ENCODE measurements at places on chromosomes 5 and 9.
A peak's percentile ranks its signal among the peaks of the same experiment; 100 is the strongest.

- DNase-seq, result no peak
Measured at GRCh38 chr5:169344629-169345028, 43.7 kb upstream of the SLIT3 start.

DNA sequence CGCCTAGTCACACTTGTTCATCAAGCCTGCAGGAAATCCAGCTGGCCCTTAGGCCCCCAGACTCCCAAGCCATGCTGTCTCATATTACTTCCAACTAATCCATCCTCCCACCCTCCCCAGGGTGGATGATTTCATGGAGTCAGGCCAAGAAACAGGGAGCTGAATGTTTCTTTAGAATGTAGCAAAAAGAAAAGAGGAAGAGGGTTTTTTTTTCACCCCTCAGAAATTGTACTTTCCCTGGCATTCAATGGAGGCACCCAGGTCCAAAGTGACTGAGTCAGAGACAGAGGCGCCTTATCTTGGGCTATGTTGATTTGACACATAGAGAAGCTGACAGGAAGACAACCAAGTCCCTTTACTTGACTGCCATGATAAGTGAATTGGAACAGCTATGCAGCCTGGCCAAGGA, 260.2 kb upstream of the NR4A3 start:
- DNase-seq, result no peak

DNA sequence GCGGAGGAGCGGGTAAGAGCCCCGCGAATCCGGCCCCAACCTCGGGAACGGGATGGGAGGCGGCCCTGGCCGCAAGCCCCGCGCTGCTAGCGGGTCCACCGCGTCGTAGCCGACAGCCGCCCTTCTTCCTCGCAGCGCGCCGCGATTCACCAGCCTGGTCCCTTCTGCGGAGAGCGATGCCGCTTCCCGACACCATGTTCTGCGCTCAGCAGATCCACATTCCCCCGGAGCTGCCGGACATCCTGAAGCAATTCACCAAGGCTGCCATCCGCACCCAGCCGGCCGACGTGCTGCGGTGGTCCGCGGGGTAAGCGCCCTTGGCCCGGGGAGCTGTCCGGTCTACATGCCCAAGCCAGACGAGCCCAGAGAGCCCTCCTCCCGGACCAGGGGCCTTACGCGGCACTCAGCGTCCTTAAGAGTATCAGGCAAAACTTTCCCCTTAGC, 335 bp downstream of the ROPN1L start:
- DNase-seq, result no peak

- no peak for DNase-seq
Measured at GRCh38 chr5:96219580-96220281, 213.3 kb downstream of the PCSK1 start.

DNA sequence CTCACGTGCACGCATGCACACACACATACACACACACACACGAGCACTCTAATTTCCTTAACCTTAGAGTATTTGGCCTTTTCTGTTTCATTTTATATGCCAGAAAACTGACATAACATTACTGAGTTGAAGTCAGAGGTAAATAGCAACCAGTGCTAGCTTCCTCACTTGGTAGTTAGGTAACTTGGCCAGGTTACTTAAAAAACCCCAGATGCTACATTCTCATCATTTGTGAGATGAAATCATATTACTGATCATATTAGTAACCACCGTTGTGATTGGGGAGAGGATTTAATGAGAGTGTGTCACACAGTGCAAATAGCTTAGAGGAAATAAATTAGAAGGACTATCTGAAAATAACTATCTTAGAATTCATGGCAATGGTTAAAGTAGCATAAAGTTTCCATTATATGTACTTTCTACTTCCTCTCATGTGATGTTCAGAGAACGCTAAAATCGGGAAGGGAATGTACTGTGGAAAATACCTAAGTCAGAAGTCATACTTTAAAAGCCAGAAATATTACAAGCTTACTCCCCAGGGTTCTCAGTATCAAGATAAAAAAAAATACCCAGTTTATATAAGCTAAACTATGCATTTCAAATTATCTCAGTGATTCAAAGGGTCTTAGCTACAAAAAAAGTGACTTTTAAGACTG, 120.5 kb downstream of the TUSC1 start:
- no peak for DNase-seq

DNA sequence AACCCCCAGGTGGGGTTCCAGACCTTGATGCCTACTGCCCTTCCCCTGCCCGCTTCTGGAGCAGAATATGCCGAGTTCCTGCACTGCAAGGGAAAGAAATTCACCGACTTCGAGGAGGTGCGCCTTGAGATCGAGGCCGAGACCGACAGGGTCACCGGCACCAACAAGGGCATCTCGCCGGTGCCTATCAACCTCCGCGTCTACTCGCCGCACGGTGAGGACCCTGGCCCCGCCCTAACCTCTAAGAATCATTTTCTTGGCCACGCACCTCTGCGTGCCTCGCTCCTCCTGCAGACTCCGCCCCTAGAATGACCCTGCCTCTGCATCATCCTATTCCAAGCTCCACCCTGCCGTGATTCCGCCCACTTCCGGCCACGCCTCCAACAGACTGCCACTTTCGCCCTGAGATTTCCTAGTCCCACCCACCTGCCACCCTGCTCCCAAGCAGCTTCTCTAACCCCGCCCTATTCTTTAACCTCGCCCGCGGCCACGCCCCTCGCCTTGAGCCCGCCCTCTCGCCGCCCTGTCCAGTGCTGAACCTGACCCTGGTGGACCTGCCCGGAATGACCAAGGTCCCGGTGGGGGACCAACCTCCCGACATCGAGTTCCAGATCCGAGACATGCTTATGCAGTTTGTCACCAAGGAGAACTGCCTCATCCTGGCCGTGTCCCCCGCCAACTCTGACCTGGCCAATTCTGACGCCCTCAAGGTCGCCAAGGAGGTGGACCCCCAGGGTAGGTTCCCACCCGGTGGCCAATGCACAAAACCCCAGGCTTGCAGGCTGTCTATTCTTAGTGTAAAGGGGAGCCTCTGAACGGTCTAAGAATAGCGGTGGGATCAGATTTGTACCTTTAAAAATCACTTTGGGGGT, 15.6 kb downstream of the DNM1 start:
- peak; percentile 95 for DNase-seq

- no peak for DNase-seq
Measured at GRCh38 chr5:72167257-72167656, 60.0 kb downstream of the MAP1B start.

DNA sequence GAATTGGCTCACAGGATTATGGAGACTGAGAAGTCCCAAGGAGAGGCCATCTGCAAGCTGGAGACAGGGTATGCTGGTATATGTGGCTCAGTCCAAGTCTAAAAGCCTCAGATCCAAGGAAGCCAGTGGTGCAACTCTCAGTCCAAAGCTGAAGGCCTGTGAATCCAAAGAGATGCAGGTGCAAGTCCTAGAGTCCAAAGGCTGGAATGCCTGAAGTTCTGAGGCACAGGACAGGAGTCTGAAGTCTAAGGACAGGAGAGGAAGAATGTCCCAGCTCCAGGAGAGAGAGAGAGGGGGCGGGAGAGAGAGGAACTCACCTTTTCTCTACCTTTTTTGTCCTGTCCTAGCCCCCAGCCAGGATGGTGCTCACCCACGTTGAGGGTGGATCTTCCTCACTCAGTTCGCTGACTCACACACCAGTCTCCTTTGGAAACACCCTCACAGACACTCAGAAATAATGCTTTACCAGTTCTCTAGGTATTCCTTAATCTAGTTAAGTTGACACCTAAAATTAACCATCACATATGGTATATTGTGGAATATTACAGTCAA, 49.6 kb downstream of the KCNN2 start:
- DNase-seq, result no peak

- no peak for DNase-seq
Measured at GRCh38 chr9:4668604-4669003, 2.3 kb upstream of the SPATA6L start.

GRCh38 chr5:154753792-154754191, 1.4 kb upstream of the LARP1 start:
- peak; percentile 49 for DNase-seq

DNA sequence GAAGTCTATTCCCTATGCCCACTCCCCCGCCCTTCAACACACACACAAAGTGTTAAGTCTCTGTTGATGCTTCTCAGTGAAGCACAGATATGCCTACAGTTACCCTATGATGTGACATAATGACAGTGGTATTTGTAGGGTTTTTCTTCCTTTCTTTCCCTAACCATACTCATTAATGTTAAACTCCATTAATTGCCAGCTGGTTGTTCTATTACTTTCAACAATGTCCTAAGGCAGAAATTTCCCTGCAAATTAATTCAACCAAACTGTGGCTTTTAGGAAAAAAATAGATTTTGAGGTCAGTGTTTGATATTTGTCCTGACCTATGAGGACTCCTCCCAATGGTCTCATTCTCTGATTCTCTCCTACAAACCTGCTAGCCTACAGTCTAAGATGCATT, 38.2 kb upstream of the SLCO6A1 start:
- DNase-seq, result no peak

GRCh38 chr5:82799361-82800077, 277.7 kb downstream of the TMEM167A start:
- DNase-seq, result no peak

GRCh38 chr9:108057421-108058134, 568.0 kb upstream of the KLF4 start:
- peak; percentile 74 for DNase-seq

DNA sequence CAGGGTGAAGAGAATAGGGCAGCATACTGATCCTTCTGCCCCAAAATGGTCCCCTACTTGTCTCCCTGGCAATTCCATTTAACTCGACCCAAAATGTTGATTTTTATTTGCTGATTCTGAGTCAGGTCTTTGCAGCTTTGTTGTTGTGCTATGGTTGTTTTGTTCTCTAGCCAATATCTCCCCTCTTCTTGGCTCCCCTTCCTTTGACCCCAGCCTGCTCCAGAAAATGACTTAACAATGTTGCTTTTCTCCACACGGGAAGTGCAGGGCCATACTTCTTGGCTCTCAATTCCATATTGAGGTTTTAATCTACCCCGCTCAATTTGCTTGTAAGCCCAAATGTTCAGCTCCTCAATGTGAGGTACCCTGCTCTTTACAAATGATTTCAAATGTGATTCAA, 330.0 kb downstream of the RASEF start:
- no peak for DNase-seq

- peak; percentile 28 for DNase-seq
Measured at GRCh38 chr9:136784249-136784996, 6.7 kb upstream of the TMEM141 start.

- DNase-seq, result no peak
Measured at GRCh38 chr5:92562065-92562464, 1019.0 kb downstream of the NR2F1-AS1 start.

GRCh38 chr9:92986176-92987119, 39.1 kb downstream of the FGD3 start:
- DNase-seq, result peak; percentile 52
